CD4-positive, alpha-beta T cell treated with Interleukin-15 for 1 hour (primary cell): ENCODE measurements at places on chromosomes 13 and 19.
A peak's percentile ranks its signal among the peaks of the same experiment; 100 is the strongest.

DNA sequence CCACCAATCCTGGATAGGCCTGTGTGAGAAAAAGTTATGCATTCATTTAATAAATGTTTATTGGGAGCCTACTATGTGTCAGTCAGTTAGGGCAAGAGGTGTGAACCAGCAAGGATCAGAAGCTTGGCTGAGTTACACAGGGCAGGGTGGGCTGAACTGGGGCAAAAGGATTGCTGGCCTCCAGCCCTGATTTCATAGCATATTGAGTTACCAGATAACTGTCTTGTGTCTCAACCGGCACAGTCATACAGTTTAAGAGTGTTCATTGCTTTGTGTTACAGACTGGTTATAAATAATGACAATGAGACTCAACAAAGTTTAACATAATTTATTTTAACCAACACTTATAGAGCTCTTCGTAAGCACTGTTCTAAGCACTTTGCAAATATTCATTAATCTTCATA is 253.8 kb downstream of the DLEU7 start:
- DNase-seq, result no peak

GRCh38 chr19:33562636-33563035 is 41.0 kb upstream of the PEPD start:
- DNase-seq, result no peak

GRCh38 chr19:17097593-17098126 is 22.1 kb downstream of the MYO9B start:
- DNase-seq, result no peak

- DNase-seq, result peak; percentile 44
These were observed 46.4 kb downstream of the CELF5 start for GRCh38 chr19:3270902-3271301.

DNA sequence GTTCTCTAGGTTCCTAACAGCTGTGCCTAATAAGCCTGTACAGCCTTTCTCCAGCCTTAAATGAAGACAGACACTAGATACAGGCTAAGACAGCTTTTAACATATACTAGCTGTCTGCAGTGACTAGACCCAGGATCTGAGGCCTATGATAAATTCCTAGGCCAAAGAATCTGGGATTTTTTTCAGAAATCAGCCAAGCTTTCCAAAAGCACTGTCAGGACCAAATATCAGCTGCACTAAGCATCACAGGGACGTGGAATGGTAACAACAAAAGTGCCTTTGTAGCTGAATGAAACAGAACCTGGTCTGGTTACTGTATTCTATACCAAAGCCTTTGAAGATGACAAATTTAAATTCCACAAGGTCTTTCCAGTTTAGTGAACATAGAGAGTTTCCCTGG is 77.9 kb upstream of the DOCK9 start:
- DNase-seq, result no peak

GRCh38 chr19:39736088-39736487 is 1.7 kb downstream of the CLC start:
- DNase-seq, result no peak

GRCh38 chr13:53126841-53127245 is 98.2 kb downstream of the OLFM4 start:
- no peak for DNase-seq

DNA sequence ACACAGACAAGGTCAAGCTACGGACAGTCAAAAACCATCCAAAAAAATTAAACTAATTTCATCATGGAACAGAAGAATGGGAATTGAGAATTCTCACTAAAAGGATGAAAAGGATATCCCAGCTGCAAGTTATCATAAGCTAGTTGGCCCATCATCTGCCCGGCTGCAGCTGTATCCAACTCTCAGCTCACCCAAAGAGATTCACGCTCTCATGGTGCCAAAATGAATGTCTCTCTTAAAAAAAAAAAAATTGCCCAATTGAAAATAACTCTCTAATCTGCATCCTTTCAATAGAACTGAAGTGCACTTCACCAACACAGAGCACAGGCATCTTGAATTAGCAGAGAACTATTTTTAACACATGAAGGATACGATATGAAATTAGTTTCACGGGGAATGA is 20.0 kb downstream of the ENOX1 start:
- no peak for DNase-seq

GRCh38 chr13:59566561-59566960 is 597.2 kb downstream of the DIAPH3 start:
- DNase-seq, result no peak

DNA sequence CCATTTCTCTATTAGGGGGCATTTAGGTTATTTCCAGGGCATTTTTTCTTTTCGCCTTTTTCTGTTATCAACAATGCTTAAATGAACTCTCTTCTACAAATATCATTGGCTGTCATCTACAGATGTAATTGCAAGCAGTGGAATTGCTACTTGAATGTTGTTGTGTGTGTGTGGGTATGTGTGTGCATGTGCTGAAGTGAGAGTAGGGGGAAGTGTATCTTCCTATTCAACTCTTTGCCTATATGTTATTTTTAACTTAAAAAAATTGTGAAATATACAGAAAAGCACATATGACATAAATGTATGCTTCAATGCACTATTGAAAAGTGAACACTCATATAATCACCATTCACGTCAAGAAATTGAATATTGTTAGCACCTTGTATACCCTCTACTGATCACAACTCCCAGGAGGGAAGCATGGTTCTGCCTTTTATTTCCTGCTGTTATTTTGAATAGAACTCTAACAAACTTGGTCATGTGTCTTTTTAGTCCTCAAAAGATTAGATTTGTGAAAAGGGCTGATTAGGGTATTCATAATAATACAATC is 24.7 kb downstream of the WDFY2 start:
- DNase-seq, result no peak

DNA sequence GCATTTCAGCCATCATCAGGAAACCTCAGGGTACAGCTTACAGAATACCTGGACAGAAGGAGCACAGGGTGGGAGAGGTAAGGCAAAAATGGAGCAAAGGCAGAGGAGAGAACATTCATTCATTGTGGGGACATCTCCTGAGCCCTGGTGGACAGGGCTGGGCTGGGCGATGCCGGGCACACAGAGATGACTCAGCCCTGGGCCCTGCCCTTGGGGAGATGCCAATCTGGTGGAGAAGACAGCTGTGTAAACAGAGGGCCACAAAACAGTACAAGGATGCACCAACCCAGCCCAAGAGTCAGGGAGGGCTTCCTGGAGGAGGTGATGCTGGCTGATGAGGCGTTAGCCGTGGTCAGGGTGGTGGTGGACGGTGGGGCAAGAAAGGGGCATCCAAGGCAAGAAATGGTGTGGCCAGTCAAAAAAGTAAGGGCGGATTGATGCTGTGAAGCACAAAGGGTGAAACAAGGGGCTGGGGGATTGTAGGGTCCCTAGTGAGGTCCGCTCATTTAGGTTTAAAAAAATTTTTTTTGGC is 3.6 kb upstream of the HAS1 start:
- peak; percentile 29 for DNase-seq

DNA sequence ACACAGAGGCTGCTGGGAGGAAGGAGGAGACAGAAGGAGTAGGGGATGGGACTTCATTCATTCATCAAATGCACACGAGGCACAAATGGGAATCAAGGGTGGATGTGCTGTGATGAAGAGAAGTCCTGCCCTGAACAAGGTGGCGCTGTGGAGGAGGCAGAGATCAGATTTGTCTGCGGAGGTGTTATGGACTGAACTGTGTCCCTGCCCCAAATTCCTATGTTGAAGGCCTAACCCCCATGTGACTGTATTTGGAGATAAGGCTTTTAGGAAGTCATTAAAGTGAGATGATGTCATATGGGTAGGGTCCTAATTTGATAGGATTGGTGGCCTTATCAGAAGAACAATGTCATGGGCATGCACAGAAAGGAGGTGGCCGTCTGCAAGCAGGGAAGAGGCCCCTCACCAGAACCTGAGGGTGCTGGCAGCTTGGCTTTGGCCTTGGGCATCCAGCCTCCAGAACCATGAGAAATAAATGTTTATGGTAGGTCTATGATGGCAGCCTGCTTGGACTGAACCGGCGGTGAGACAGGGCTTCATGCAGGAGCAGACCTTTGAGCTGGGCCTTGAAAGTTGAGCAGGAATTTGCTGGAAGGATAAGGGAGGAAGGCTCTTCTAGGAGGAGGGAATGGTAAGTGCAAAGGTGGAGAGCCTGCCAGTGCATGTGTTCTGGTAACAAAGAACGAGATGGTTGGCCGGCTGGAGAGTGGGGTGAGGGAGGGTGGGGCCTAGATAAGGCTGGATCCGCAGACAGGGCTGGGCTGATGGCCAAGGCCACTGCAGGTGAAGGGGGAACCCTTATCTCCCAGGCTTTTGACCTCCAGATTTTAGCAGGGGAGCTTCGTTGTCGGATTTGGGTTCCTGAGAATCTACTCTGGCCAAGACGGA is 2.7 kb upstream of the CEBPA start:
- DNase-seq, result no peak

DNA sequence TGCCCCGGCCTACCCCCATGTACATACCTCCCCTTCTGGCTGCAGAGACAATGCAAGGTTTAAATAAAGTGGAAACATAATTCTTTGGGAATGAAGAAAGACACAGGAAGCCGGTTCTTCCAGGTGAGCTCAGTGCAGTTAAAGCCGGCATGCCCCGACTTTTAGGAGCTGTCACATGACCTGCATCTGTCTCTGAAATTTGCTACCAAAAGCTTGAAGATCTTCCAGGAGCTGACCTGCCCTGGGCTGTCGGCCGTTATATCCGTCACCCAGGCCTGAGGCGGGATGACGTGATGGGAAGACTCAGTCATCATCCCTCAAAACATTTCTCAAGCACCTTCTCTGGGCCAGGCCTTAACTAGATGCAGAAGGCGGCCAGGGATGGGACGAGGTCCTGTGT is 10.3 kb downstream of the RAB8A start:
- no peak for DNase-seq

- no peak for DNase-seq
These were observed 95.2 kb upstream of the CLDN10 start for GRCh38 chr13:95457294-95457693.

DNA sequence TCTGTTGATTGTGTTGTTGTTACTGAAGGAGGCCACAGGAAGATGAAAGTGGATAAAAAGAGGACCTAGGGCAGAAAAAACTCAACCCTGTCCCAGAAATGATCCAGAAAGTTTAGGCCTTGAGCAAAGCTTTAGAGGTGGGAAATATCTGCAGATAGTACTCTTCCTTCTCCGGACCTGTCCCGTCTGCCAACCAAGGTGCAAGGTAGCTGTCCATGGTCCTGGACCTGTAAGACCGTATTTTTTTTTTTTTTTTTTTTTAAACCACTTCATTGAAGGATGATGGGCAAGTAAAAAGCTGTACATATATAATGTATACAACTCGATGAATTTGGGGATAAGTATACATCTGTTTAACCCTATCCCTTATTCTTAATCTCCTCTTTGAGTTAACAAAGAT is 225.9 kb downstream of the OLFM4 start:
- no peak for DNase-seq
